MCF 10A (cell line): ENCODE measurements at places on chromosomes 16 and 17. TPM values are rescaled to one million over a fixed set of nuclear protein-coding genes. Genes with fewer than 3 reads are reported as not detected.

The ENPP7 gene
- not detected in 2 replicates for total RNA-seq

The TM4SF5 gene
- not detected in 2 replicates for total RNA-seq

The NPIPB6 gene
- total RNA-seq = 1.6 and 2.1 TPM in 2 replicates

The SLC43A2 gene
- 3.1 and 5.6 TPM in 2 replicates for total RNA-seq

The GDPD3 gene
- 0.49 and 1.5 TPM in 2 replicates for total RNA-seq

The SLC7A5 gene
- 794 and 1,007 TPM in 2 replicates for total RNA-seq
